Right ventricle myocardium inferior (tissue), 1 donor: ENCODE measurements at places on chromosomes 2 and 18.

GRCh38 chr2:167575276-167575675 lies 672.1 kb downstream of the STK39 start:
- DNase-seq, result no peak

DNA sequence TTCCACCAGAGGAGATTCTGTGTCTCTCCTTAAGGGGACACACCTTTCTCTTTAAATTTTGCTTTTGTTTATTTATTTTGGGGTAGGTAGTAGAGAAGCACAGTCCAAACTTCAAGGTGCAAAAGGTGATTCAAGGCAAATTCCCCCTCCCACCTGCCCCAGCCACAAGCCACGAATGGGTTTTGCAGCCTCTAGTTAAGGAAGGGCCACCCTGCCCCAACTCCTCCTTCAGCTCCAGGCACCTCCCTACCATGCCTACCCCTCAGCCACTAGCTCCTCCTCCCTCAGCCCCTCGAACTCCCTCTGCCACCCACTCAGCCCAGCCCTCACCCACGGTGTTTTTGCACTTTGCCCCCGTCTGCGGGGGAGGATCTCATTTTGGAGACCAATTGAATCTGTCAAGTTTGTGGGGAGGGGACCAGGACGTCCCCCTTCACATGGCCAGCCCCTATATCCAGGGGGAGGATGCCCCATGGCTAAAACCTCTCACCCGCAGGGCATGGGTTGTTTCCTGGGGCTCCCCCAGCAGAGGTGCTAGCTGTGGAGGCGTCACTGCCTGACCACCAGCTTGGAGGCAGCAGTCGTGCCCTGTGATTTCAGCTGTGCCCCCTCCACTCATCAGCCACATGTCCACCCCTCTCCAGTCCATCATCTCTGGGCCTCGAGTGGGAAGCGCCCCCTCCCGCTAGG lies 4.5 kb downstream of the HAAO start:
- no peak for DNase-seq

DNA sequence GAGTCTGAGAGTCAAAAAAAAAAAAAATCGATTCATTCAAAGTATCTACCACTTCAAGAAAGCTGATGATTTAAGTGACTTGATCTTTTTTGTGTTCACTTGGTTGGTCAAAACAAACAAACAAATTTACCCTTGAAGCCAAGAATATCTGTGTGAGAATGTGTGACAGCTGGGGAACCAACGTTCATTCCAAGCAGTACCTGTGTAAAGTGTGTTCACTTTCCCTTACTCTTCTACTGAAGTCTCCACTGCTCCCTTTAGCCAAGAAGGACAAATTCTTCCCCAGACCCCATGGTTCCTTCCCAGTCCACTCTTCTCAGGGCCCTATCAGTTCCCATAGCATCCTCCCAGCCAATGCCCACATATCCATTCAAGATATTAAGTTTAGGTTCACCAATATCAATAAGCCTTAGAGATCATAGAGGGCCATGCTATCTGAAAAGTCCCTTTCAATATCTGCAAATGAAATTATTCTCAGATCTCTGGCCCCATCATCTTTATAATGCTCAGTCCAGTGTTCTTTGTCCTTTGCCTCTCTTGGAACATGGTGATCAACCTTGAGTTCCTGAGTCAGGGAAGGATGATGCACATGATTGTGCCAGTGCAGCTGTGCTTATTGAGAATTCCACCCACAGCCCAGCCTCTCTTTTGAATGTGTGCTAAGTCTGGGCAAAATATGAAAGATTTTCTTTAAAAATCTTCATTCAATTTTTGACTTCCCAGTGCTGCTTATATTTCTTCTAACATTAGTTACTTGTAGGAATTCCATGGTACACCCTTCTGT lies 82.8 kb upstream of the DTNA start:
- no peak for DNase-seq

DNA sequence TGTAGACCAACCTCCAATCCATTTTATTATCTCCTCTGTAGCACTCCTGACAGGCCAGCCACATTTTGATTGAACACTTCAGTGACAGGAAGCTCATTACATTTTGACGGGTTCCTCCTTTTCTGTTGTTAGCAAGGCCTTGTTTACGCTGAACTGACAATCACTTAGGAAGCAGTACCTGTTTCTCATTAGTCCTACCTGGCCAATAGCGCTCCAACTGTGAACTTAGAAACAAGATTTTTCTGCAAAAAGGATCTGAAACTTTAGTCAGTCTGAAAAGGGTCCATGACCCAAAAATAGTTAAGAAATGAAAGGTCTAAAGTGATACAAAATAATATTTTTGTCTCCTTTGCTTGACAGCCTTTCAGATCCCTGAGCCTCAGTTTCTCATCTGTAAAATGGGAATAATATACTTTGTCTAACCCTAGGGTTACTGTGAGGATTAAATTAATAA lies 119.6 kb upstream of the MSTN start:
- DNase-seq, result no peak

DNA sequence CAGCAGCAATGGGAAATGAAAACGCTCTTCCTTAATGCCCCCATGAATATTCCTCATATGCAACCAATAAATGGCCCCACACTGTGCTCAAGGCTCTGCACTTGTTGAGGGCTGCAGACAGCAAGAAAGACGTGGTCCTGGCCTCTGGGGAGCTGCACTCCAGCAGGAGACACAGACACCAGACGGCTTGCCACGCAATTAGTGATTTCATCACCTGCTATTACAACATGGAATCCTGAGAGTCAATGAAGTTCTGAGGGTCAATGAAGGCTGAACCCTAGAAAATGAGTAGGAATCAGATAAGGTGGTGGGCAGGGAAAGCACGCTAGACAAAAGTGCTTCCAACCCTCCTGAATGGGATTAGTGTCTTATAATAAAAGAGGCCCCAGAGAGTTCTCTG lies 18.9 kb downstream of the CREG2 start:
- DNase-seq, result no peak

GRCh38 chr2:8646731-8647461 lies 35.0 kb upstream of the ID2 start:
- DNase-seq, result no peak

DNA sequence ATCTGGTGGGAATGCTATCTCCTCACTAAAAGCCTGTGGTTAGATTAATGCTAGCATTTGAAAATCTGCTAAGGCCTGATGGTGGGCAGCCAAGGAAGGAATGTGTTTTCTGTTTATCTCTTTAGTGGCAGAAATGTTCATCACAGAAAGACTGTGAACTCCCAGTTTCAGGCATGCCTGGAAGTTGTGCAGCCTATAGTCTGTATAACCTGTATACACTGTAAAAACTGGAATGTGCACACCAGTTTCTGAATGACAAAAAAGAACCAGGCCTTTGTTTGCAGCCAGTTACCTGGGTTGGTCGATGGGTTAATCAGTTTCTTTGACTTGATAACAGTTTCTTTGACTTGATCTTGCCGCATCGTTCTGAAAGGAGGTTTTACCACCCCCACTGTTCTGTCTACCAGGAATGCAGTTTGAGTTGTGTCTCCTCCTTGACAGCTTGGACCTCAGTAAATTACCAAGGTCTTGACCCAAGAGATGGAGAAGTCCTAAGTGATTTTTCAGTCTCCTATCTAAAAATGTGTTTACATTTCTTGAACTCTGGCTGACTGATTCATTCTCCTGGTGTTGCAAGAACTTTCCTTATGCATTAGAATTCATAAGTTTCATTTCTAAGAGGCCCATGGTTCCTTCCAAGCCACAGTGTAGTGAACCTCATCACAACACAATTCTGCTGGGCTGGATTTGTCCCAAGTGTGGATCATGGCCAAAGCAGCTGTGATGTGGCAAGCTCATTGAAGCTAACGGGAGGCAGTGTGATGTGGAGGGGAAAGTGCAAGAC lies 62.2 kb downstream of the KIAA2012 start:
- DNase-seq, result peak; percentile 82

- DNase-seq, result no peak
Observed at GRCh38 chr2:58033530-58033929, 13.1 kb upstream of the VRK2 start.
